ENCODE measurements at places on chromosomes 4 and X.

GRCh38 chr4:144578681-144579080, 67.3 kb upstream of the HHIP start:
- DNase-seq, result no peak

DNA sequence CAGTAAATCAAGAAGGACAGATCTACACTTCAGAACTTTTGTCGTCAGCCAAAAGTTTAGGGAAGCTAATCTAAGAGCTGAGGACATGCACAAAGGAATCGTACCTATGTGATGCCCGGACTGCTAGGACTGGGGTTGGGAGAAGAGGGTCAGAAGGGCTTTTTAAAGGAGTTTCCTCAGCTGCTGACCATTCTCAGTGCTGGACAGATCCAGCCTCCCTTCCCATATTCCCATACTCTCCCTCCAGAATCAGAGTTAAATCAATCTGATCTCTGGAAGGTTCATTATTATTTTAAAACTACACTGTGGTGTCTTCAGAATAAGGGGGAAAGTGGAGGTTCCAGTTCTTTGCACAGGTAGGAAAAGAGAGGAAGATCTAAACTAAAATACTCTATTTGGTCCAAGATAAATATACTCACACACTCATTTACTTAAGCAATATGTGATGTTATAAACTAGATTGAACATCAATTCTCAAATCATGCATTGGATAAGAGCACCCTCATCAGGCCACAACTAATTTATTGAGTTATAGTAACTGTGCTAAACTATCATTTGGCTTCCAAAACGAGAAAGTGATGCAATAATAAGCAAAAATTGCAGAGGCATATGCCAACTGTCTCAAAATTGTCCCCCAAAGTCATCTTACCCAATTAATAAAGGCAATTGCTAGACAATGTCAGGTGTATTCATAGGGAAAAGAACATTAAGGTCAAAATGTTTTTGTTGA, 124.7 kb downstream of the HNRNPD start:
- DNase-seq, result no peak

DNA sequence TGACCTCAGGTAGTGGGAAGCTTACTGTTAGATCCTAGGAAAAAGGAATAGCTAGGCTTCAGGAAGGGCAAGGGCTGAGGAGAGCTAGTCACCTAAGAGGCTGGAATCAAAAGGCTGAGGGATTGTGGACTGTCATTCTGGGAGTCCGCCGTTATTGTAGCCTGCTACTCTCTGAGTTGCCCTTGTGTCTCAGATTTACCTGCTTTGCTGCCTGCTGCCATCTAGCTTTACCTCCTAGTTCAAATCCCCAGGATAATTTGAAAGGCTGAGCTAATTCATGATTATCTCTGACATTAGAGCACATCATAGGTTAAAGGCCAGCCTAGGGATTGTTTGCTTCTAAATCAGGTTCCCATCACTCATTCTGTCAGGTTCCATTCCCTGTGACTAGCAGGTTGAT, 120.2 kb downstream of the FHIP1A start:
- no peak for DNase-seq

- no peak for DNase-seq
Measured at GRCh38 chr4:186981161-186981560, 257.5 kb upstream of the FAT1 start.

GRCh38 chr4:25861280-25861950, 1.4 kb downstream of the SEL1L3 start:
- DNase-seq, result no peak

DNA sequence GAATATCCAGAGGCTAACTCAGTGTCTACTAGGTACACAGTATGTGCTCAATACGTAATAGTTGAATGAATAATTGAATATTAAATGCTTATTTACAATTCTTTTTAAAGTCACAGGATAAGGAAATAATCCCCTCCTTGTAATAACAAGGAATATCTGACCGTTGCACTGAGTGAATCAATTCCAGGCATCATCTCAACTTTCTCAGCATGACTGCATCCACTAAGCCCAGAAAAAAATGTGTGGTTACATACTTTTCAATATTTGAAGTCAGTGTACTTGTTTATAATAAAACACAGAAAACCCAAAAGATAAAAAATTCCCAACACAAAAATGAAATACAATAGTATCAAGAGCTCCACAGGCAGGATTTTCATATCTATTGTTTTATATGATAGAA, 105.4 kb downstream of the TMEM144 start:
- DNase-seq, result no peak

Data from activated gamma-delta T cell treated with Interleukin-2 at 50 U/mL for 16 hours (primary cell).